ENCODE measurements at places on chromosomes 3 and 15. TPM values are rescaled to one million over a fixed set of nuclear protein-coding genes. Genes with fewer than 3 reads are reported as not detected.

Gene ERC2
- total RNA-seq = not detected

Gene ADGRG7
- total RNA-seq = not detected

Gene LZTFL1
- 17.2 TPM for total RNA-seq

Gene CASR
- total RNA-seq = not detected

Gene GABRG3
- total RNA-seq = not detected
